ENCODE measurements at places on chromosomes 5 and 9. TPM values are rescaled to one million over a fixed set of nuclear protein-coding genes. Genes with fewer than 3 reads are reported as not detected.

Gene MAP3K1
- total RNA-seq: 21.4 TPM

Gene CENPH
- 5.8 TPM for total RNA-seq

Gene IL7R
- 87.8 TPM for total RNA-seq

Gene PIP5K1B
- total RNA-seq: 28.2 TPM

Gene LHX6
- total RNA-seq: 11.3 TPM

Gene TEX48
- not detected for total RNA-seq

Gene CDH9
- not detected for total RNA-seq

Gene GALNT10
- total RNA-seq: 70.2 TPM

Gene PCDHA12
- total RNA-seq: 3.6 TPM

Gene TRPM3
- total RNA-seq: 1.4 TPM

Gene ORM2
- total RNA-seq: 0.77 TPM

Gene FRMD3
- 1.5 TPM for total RNA-seq

Gene SLCO6A1
- not detected for total RNA-seq

Gene F2RL2
- 0.80 TPM for total RNA-seq

Gene ANKRD34B
- total RNA-seq: not detected

Gene CSF1R
- total RNA-seq: 52.3 TPM

Gene FOXD4L4
- not detected for total RNA-seq

Gene IDNK
- total RNA-seq: 5.7 TPM

Gene C9orf50
- total RNA-seq: 0.15 TPM

Gene CDHR2
- total RNA-seq: 1.5 TPM

Gene PALM2AKAP2
- 15.1 TPM for total RNA-seq
